ENCODE measurements at places on chromosomes 7 and 10.

- DNase-seq: no peak
Measured at GRCh38 chr10:119198438-119198837, 8.9 kb upstream of the GRK5 start.

- DNase-seq: no peak
Measured at GRCh38 chr7:138570715-138571114, 110.7 kb downstream of the TRIM24 start.

DNA sequence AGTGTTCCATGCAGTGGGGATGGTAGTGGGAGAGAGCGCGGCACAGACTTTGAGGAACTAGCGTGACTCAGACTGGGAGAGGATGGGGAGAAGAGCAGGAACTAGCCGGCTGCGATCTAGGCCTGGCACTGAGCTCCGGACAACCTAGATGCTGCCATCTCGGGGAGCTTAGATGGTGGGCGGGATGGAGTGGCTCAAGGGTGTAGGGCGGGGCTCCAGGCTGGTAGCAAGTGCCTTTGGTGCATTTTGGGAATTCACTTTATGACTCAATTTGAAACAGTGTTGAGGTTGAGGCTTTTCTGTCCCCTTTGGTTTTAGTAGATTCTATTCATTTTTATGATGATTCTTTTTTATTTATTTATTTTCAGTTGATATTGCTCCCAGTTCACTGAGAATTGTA is 185.3 kb upstream of the GPR26 start:
- no peak for DNase-seq

- no peak for DNase-seq
Measured at GRCh38 chr7:90771281-90771680, 175.2 kb downstream of the CDK14 start.

DNA sequence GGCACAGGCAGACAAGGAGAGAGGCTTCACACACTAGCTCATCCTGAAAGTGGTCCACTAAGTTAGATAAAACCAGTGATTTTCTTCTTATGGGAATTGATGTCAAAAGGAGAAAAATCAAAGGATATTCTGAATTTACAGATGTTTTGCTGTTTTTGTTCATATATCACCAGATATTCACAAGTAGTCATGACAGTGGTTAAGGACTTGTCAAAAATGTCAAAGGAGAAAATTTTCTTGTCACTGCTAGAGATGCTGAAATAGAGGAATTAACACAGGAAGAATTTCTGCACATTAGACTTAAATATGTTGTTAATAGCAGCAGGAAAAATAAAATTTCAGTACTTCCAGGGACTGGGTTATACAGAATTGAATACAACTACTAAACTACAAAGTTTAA is 78.3 kb downstream of the PRTFDC1 start:
- no peak for DNase-seq

GRCh38 chr7:82154728-82155127 is 288.8 kb downstream of the CACNA2D1 start:
- no peak for DNase-seq

DNA sequence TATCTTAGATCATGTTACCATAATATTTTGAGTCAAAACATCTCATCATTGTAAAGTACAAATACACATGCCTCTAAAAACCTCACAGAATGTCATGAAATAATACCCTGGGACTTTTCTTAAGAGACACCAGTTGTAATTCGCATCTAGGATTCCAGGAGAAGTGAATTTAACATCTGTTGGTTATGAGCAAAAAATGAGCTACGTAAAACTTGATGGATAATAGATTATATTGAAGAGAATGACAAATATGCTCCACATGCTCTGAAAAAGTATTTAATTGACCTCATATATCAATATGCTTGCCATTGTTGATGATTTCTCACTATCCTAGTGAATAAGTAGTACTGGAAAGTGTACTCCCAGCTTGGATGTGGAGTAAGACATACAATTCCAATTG is 227.0 kb downstream of the BBS9 start:
- no peak for DNase-seq

DNA sequence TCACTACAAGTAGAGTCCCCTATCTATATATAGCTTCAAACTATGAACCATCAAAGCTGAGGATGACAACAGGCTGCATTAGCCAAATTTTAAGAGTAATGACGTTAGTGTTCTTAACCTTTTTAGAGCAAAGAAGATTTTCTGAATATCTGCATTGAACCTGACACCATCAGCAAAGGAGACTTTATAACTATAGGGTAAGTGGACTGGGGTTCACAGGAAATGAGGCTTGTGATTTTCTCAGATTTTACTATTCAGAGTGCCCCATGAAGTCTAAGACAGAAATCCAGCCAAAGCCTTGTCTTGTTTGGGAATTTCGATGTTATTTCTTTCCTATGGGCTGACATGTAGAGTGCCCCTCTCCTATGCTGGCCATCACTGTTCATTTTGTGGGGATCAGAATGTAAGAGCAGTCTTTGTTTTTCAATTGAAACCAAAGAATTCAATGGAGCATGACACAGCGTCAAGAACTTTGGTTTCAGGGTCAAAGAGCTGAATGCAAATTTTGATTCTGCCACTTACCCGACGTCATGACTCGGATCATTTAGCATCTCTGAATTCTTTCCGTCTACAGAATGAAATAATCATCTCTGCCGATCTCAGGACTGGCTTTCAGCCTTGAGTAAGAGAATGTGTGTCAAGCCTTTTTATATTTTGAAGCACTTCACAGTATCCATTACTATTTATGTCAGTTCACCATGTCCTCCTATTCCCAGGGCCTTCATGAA is 52.7 kb downstream of the DENND11 start:
- peak; percentile 68 for DNase-seq

- DNase-seq: peak; percentile 66
Measured at GRCh38 chr7:2710286-2710655, 22.3 kb downstream of the AMZ1 start.

GRCh38 chr7:130887182-130887956 is 153.4 kb upstream of the KLF14 start:
- DNase-seq: no peak

- DNase-seq: no peak
Measured at GRCh38 chr7:156578978-156579430, 61.6 kb upstream of the RNF32 start.

GRCh38 chr7:110502888-110503465 is 588.0 kb upstream of the LRRN3 start:
- no peak for DNase-seq

DNA sequence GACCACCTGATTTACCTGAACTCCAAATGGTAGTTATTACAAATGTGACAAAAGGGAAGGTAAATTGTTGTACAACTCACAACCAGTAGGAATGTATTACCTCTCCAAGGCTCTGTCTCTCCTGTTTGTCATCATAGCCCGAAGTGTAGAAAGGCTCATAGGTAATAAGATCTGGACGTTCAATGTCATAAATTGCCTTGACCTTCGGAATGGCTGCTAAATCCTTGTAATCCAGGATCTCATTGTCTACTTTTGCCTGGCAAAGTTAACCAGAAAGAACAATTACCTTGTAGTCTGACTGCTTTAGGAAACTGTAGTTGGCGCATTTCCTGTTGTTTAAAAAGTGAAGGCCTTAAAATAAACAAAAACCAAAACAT is 68.6 kb upstream of the AFAP1L2 start:
- DNase-seq: no peak

DNA sequence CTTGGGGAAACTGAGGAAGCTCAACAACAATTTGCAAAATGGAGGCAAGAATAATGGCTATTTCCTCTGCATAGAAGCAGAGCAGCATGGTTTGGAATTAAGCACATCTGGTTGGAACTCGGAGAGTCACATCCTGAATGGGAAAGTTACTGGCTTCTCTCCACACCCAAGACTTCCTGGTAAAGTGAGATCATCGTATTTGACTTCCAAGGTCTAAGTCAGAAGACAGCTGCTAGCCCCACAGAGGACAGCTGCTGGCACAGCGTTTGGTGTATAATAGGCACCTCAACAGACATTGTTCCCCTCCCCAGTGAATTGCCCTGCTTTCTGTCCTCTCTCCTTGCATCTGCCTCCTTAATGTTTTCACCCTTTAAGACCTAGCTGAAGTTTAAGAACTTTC is 37.0 kb upstream of the NRF1 start:
- no peak for DNase-seq

- no peak for DNase-seq
Measured at GRCh38 chr10:117137031-117137910, 799 bp downstream of the VAX1 start.

- DNase-seq: no peak
Measured at GRCh38 chr7:28081016-28081415, 99.6 kb downstream of the JAZF1 start.

DNA sequence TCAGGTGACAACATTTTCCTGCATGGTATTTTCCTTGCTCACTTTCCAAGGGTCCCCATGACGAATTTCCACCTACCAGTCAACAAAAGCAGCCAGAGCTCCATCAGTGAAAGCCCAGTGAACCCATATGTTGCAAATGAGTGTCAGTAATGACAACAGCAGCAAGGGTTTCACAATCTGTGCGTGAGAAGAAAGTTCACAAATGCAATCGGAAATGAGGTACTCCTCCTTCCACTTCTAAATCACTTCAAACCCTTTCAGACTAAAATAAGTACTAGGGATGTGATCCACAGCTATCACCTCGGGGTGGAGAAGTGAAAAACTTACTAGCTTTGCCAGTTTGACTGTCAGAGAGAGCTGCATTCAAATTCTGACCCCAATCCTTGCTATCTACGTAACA is 55.6 kb upstream of the BET1 start:
- DNase-seq: no peak

- DNase-seq: no peak
Measured at GRCh38 chr10:106956216-106956915, 208.1 kb downstream of the SORCS1 start.

DNA sequence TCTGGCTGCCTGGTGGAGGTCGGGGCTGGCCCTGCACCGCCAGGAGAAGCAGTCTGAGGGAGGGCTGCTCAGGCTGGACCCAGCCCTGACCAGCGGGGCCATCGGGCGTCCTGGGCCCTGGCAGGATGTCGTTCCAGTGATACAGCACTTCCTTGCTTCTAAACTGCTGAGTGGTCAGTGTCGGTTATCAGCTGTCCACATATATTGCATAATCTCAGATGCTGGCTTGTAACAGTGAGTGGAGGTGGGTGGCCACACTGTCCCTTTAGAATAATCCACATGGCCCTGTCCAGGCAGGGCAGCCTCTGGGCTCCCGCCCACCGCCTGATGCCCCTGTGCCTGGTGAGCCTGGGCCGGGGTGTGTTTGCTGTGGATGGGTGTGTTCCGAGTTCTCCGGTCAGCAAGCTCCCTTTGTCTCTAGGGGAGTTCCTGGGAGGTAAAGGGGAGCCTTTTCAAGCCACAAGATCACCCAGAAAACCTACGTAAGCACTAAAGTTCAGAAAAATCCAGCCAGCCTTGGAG is 86.1 kb downstream of the LHPP start:
- DNase-seq: no peak

DNA sequence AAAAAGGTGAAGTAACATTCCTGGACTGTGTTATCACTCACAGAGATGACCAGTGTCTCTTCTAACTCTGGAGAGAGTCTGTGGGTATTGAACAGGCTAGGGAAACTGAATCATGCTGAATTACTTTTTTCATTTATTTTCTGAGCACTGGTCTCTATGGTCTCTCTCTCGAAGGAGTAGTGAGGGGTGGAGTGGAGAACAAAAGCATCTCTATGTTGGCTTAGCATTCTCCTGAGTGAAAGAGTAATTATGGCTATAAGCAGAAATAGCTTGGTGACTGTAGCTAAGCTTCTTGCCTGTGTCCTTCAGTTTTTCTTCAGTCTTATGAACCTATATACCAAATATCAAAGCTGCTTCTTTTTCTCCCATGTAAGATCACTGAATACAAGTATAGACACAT is 64.6 kb upstream of the PTN start:
- no peak for DNase-seq

DNA sequence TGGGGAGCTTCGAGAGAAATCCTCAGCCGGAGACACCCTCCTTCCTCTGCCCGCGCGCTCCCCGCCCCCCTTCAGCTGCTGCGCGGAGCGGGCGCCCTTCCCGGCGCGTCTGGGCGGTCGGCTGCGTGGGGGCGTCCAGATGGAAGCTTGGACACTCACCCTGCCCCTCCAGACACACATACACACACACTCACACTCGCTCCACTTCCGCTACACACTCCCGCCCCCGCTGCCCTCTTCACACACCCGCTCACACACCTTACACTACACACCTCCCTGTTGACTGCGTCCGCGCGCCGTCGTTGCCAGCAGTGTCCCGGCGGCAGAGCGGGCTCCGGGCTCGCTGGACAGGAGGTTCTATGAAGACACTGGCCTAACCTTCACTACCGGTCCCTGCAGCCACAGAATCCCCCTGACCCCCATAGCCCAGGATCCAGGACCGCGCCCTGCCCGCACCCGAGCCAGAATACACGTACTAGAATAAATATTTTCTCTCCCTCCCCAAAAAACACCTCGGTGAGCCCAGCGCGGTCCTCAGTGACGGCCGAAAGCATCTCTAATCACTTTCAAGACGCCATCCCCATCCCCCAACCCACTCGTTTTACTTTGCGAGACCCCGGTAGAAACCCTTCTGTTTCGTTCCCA is 1.1 kb upstream of the EGR2 start:
- peak; percentile 61 for DNase-seq

- DNase-seq: no peak
Measured at GRCh38 chr10:96664563-96664962, 55.8 kb downstream of the PIK3AP1 start.

DNA sequence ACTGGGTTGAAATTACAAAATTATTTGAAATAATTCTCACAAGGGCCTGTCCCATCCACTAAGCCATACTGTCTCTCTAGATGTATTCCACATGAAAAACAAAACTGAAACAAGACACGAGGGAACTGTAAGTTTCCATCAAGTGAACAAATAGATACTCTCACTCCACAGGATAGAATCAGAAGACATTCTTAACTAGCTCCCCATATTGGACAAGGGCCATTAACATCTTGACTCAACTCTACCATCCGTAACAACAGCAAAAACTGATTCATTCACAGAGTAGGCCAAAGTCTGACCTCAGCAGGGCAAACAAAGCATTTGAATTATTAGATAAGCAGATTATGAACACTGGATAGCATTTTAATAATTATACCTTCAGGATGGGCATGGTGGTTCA is 29.1 kb downstream of the UBE2H start:
- no peak for DNase-seq

DNA sequence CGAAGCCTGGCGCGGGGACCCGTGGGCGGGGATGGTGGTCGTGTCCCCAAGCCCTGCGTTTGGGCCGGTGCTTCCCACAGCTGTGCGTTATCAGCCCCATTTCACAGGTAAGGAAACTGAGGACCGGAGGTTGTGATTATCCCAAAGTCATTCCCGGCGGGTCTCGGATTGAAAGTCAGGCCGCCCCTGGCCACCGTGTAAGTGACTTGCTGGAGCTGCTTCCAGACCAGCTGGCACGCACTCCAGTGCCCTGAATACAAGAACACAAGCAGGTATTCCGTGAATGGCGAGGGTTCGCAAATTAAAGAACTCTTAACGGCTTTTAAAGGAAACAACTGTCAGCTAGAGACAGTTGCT is 675 bp upstream of the ATE1 start:
- no peak for DNase-seq

- no peak for DNase-seq
Measured at GRCh38 chr10:77317221-77317620, 320.4 kb downstream of the KCNMA1 start.

GRCh38 chr7:107068156-107068555 is 23.7 kb downstream of the PRKAR2B start:
- no peak for DNase-seq
